ENCODE measurements at places on chromosomes 5 and 9. TPM values are rescaled to one million over a fixed set of nuclear protein-coding genes. Genes with fewer than 3 reads are reported as not detected.
A peak's percentile ranks its signal among the peaks of the same experiment; 100 is the strongest.

GRCh38 chr5:113223831-113224604 is 210.8 kb downstream of the TSSK1B start:
- H3K27me3 ChIP-seq, result no peaks in the 10 kb centered on the region
- peaks cover 16% of the 10 kb centered on the region for H3K4me1 ChIP-seq
- H3K36me3 ChIP-seq, result no peaks in the 10 kb centered on the region

DNA sequence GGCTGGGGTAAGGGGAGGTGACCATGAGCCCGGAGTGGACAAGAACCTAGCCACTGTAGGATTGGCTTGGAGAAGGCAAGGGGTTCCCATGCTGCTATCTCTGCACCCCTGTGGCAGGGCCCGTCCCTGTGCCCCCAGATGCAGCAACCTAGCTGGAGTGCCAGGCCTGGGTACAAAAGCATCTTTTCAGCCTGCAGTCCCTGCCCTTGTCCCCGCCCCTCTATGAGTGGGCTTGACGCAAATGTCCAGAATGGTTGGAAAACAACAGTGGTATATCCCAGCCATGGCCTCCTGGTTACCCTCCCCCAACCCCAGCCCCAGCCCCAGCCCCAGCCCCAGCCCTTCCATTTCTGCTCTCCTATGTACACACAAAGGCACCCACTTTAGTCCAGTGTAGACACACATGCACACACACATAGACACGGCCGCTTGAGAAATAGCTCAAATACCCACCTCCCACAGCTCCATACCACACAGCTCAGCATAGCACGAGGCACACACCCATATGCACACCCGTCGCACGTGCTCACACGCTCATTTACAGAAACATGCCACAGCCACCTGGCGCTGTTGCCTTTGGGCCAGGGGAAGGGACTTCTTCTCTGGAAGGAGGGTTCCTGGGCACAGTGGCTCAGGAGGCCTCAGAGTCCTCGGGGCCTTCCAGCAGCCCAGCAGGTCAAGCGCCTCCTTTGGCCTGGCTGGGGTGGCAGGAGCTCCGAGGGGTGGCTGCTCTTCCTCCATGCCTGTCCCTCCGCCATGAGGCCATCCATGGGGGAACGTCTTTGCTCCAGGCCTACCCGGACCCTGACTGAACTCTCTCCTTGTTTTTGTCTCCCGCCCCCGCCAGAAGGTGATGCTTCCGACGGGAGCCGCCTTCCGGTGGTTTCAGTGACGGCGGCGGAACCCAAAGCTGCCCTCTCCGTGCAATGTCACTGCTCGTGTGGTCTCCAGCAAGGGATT is 34.1 kb downstream of the CXXC5 start:
- DNase-seq, result no peak
- H3K27ac ChIP-seq, result no peak overlapping the region
- peaks cover 9% of the 10 kb centered on the region for H3K4me1 ChIP-seq
- no peak overlapping the region for H3K4me3 ChIP-seq
- no peaks in the 10 kb centered on the region for H3K27me3 ChIP-seq

- DNase-seq, result peak; percentile 22
- no peaks in the 10 kb centered on the region for H3K27me3 ChIP-seq
- no peaks in the 10 kb centered on the region for H3K36me3 ChIP-seq
- H3K4me3 ChIP-seq, result no peak overlapping the region
- H3K27ac ChIP-seq, result no peak overlapping the region
- no peaks in the 10 kb centered on the region for H3K4me1 ChIP-seq
These were observed 223.1 kb upstream of the PAPPA start for GRCh38 chr9:115930472-115930871.

- no peak for DNase-seq
- no peak overlapping the region for H3K4me3 ChIP-seq
- H3K36me3 ChIP-seq, result no peaks in the 10 kb centered on the region
- peaks cover 4% of the 10 kb centered on the region for H3K4me1 ChIP-seq
These were observed 2.9 kb downstream of the IPPK start for GRCh38 chr9:92666912-92667532.

GRCh38 chr9:80866576-80867227 is 822.6 kb downstream of the TLE1 start:
- no peak overlapping the region for H3K4me3 ChIP-seq
- H3K4me1 ChIP-seq, result no peaks in the 10 kb centered on the region
- peak; percentile 7 for DNase-seq
- H3K27me3 ChIP-seq, result no peaks in the 10 kb centered on the region
- no peak overlapping the region for H3K27ac ChIP-seq

GRCh38 chr9:110835859-110836271 is 167.3 kb downstream of the MUSK start:
- no peaks in the 10 kb centered on the region for H3K36me3 ChIP-seq
- no peak overlapping the region for H3K4me3 ChIP-seq
- H3K4me1 ChIP-seq, result no peaks in the 10 kb centered on the region
- H3K27ac ChIP-seq, result no peak overlapping the region

- no peaks in the 10 kb centered on the region for H3K4me1 ChIP-seq
- no peaks in the 10 kb centered on the region for H3K36me3 ChIP-seq
- DNase-seq, result no peak
- no peaks in the 10 kb centered on the region for H3K27me3 ChIP-seq
- no peak overlapping the region for H3K4me3 ChIP-seq
These were observed 40.9 kb downstream of the CETN3 start for GRCh38 chr5:90368454-90369246.

- H3K36me3 ChIP-seq, result no peaks in the 10 kb centered on the region
- H3K4me1 ChIP-seq, result no peaks in the 10 kb centered on the region
- H3K27me3 ChIP-seq, result no peaks in the 10 kb centered on the region
- H3K27ac ChIP-seq, result no peak overlapping the region
- no peak for DNase-seq
These were observed 609.4 kb downstream of the SLCO4C1 start for GRCh38 chr5:101686536-101687157.

Gene PPWD1
- 34.4 TPM for total RNA-seq

Gene SPATA31E1
- not detected for total RNA-seq

GRCh38 chr5:6700685-6701355 is 12.4 kb upstream of the TENT4A start:
- no peak overlapping the region for H3K27ac ChIP-seq
- peaks cover 16% of the 10 kb centered on the region for H3K4me1 ChIP-seq
- no peaks in the 10 kb centered on the region for H3K36me3 ChIP-seq
- H3K27me3 ChIP-seq, result no peaks in the 10 kb centered on the region
- H3K4me3 ChIP-seq, result no peak overlapping the region

- no peaks in the 10 kb centered on the region for H3K27me3 ChIP-seq
- H3K36me3 ChIP-seq, result no peaks in the 10 kb centered on the region
- no peak overlapping the region for H3K4me3 ChIP-seq
These were observed 121.0 kb downstream of the NREP start for GRCh38 chr5:111635916-111636570.

DNA sequence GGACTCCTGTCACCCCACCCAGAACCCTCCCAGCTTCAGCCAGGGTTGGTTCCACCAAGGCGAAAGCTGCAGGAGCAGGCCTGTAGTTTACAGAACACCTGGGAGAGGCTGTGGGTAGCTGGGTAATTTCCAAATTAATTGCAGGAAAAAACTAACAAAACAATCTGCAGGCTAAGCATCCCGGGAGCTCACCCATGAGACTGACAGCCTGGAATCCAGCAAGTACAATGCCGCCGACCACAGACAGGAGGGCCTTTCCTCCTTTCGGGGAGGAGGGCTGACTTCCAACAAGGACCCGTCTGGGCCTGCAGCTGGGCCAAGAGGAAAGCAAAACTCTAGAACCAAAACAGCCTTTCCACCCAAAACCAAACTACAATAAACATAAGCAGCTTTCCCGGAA is 10.3 kb downstream of the FOXE1 start:
- peaks cover 77% of the 10 kb centered on the region for H3K27me3 ChIP-seq
- DNase-seq, result no peak
- no peaks in the 10 kb centered on the region for H3K4me1 ChIP-seq
- no peaks in the 10 kb centered on the region for H3K36me3 ChIP-seq
- no peak overlapping the region for H3K4me3 ChIP-seq

Gene CMBL
- total RNA-seq, result 1.3 TPM

All from cardiac muscle cell (in vitro differentiated cells and primary cell).